Right atrium auricular region (tissue), 2 donors: ENCODE measurements at places on chromosomes 4 and X. TPM values are rescaled to one million over a fixed set of nuclear protein-coding genes. Genes with fewer than 3 reads are reported as not detected.

- no peak for DNase-seq
Observed at GRCh38 chrX:23855569-23855968, 52.2 kb downstream of the APOO start.

- DNase-seq = no peak
Observed at GRCh38 chr4:87839592-87839946, 6.8 kb downstream of the MEPE start.

- DNase-seq = no peak
Observed at GRCh38 chr4:154005171-154005520, 216.3 kb upstream of the SFRP2 start.

GRCh38 chr4:114684462-114684861 is 85.9 kb downstream of the UGT8 start:
- no peak for DNase-seq

DNA sequence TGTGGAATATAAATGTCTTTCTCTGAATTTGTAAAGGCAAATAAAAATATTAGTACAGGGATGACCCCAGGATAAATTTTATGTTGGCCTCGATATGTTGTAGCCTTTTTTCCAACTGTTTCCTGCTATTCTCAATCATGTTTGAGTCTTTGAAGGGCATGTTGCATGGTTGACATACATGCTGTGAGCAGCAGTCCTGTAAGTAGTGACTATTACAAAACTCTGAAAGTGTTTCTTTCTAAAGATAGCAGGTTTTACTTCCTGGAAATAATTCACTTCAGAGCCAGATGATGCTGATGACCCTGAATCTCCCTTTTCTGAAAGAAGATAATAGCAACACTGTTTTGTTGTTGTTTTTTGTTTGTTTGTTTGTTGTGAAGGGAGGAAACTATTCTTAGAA is 393.0 kb upstream of the GNPDA2 start:
- no peak for DNase-seq

GRCh38 chr4:26051240-26051639 is 137.2 kb downstream of the SMIM20 start:
- no peak for DNase-seq

GRCh38 chr4:143489106-143489505 is 24.4 kb upstream of the SMARCA5 start:
- no peak for DNase-seq

GRCh38 chr4:159169404-159170302 is 66.8 kb downstream of the RAPGEF2 start:
- DNase-seq = no peak

DNA sequence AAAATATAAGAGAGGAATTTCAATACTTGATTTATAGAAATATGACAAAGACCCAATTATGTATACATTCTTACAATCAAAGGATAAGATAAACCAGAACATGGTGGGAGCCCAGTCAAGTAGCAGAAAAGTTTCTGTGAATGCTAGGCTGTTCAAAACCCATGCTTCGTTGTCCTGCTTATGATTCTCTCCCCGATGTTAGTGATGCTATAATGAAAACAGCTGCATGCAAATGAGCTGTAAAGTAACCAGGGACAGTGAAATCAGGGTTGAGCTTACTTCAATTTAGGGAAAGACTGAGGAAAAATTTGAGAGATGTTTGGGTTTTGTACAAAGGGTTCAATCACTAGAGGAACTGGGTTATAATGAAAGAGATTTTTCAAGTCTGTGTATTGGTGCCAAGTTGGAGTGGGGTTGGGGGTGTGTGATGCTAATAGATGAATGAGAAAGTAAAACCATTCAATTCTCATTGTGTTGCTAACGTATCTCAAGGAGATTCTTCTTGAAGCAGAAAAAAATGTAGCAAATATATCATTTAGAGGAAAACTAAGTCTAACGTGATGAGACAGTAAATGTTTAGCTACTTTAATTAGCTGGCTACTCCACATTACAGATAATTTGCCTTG is 59.3 kb upstream of the PPP1R2C start:
- DNase-seq = no peak

DNA sequence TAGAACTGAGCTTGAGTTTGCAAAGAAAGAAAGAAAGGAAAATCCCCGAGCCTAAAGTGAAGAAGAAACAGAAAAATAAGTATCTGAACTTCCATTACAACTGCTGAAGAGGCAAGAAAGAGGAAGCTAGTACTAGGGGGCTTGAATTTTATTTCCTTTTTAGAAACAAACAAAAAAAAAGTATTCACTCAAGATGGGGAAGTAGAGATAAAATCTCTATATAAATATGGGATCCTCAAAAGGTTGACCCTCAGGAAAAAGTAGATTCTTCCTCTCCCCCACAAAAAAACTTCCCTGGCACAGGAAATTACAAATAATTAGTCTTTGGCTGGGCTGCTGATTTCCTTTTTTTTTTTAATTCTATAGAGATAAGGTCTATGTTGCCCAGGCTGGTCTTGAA is 16.0 kb downstream of the LRBA start:
- no peak for DNase-seq

DNA sequence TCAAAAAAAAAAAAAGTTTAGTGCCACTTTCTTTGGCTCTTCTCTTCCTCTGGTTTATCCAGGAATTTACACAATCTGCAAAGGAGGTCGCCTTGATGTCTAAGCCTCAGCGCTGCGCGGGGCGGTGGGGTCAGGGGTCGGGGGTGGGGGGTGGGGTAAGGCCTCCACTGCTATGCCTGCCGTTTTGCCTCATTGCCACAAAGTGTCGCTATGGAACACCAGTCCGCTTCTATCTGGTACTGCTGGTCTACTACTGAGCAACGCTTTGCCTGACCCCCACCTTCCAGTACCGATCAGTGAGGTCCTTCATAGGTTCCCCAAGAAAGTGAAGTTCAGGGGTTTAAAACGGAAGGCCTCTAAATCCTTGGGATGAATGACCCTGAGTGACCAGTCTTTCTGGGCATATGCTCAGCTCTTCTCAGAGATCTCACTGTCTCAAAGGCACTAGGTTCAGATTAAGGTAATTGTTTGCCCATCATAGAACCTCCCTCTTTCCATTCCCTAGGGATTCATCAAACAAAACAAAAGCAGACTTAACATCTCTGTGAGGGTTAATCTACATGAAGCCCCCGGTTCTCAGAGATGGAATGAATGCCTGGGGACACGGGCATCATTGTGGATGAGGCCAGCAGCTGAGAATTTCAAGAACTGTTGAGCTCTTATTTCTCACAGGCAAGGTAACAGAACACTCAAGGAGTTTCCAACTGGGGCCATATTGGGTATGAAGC is 16.9 kb upstream of the TSR2 start:
- no peak for DNase-seq

- no peak for DNase-seq
Observed at GRCh38 chr4:56272003-56272402, 115.3 kb downstream of the AASDH start.

GRCh38 chr4:84634961-84635360 is 52.0 kb downstream of the CDS1 start:
- DNase-seq = no peak

DNA sequence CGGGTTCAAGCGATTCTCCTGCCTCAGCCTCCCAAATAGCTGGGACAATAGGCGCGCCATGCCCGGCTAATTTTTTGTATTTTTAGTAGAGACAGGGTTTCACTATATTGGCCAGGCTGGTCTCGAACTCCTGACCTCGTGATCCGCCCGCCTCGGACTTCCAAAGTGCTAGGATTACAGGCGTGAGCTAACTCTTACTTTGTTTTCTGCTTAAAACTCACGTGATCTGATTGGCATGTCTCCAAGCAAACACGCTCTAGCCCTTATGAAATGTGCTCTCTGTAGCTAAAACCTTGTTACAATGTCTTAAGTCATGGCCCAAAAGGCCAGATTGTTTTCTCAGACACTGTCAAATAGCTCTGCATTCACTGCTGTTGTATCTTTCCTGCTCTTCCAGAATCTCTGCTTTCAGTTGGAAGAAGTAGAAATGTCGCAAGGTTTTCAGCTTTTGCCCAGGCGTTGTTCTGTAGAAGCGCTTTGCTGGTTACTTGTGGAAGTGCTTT is 39.7 kb upstream of the OGT start:
- DNase-seq = no peak

- no peak for DNase-seq
Observed at GRCh38 chrX:71053217-71053621, 14.9 kb downstream of the SNX12 start.

DNA sequence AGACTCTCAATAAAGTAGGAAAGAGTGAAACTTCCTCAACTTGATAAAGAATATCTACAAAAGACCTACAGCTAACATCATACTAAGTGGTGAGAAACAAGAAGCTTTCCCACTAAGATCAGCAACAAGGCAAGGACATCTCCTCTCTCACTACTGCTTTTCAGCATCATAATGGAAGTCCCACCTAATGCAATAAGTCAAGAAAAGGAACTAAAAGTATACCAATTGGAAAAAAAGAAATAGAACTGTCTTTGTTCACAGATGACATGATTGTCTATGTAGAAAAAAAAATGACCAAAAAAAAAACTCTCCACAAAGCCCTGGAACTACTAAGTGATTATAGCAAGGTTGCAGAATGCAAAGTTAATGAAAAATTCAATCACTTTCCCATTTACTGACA is 25.1 kb upstream of the SH3RF1 start:
- no peak for DNase-seq

DNA sequence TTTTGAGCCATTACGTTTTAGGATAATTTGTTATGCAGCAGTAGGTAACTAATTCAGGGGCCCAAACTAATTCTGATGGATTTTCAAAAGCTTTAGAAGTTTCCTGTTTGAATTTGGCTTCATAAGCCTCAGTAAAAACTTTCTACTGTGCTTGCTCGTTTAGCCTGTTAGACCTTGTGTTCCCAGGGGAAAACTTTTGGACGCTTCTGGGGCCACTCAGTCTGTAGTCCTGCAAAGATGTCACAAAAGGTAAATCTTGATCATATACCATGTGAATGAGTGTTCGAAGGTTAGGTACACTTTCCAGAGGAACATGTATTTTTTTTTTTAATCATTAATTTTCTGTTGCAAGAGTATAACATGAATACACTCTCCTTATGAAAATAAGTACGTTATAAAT is 70.7 kb downstream of the SUPT20HL2 start:
- DNase-seq = no peak

DNA sequence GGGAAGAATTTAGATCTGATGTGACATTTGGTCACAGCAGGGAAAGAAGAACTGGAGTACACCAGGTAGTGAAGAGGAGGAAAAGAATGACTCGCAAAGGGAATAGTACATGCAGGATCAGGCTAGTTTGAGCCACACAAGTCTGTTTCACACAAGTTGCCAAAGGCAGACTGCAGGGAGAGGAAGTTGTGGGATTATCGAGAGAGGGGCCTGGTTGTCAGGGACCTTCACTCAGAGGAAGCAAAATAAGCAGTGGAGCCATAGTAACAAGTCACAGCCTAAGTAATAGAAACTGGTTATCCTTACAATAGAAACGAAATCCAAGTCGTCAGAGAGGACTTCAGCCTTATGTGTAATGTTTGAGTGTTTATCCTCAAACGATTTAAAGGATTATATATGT is 316.7 kb upstream of the HTR2C start:
- no peak for DNase-seq

GRCh38 chr4:52111995-52112394 is 60.9 kb downstream of the SPATA18 start:
- DNase-seq = no peak

- no peak for DNase-seq
Observed at GRCh38 chr4:153465140-153465539, 1.0 kb upstream of the TMEM131L start.

DNA sequence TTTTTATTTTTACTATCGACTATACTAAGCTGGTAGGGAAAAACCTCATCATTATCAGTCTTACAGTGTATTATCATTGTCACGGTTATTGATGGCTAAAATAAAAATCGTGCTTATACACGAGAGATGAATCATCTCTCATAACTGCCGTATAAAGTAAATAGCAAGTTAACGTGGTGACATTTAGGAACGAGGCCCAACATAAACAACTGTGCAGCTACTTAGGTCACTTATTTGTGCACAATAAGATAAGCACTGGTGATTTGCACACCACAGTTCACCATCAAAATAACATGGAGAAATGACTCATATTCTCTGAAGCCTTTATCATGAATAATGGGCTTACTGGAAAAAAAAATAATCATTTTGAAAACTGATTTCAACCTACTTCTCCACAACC is 482.0 kb upstream of the TENM3 start:
- DNase-seq = no peak

- DNase-seq = no peak
Observed at GRCh38 chr4:185654965-185655554, 119.8 kb upstream of the PDLIM3 start.

DNA sequence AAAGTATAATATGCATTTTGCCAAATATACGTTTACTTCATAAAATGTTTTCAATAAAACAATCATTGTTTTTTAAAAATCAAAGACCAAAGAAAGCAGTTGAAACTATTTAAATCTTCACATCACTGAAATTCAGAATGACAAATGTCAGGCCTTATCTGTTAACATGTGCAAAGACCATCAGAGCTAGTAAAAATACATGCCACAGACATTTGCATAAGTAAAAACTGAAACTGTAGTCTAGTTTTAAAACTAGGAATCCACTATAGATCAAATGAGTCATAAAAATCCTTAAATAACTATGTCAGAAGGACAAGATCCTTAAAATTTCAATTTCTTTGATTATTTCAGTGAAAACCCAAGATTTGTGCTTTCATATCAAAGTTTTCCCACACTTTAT is 24.8 kb downstream of the KLHL15 start:
- no peak for DNase-seq

DNA sequence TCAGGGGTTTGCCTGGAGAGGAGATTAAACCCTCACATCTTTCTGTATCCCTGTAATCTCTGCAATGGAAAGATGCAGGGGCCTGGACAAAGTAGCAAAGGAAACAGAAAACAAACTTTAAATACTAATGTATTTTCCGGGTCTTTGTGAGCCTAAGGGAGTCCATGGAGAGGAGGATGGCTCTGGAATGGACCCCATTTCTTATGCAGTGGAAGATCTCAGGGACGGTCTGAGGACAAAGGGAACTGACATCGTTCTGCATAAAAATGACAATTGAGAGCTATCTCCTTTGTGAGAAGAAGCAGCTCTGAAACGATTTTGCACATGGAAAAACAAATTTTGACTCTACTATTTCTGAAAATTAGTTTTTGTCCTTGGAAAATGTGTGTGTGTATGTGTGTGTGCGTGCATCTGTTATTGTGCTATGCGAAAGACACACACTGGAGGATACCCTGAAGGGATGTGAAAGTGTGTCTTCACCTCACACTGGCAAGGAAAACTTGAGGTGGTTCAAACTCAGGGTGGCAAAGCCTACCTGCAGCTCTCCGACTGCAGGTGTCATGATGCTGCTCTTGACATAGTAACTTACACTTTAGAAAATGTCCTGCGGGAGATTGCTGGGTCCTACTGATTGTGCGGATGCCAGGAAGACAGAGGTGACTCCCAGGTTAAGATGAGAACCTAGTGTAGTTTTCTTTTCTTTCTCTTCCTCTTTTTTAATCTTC is 126.4 kb upstream of the JADE1 start:
- no peak for DNase-seq

- no peak for DNase-seq
Observed at GRCh38 chr4:80268081-80268823, 1.8 kb downstream of the FGF5 start.

TLR3 gene
- total RNA-seq = 3.5 TPM

FUNDC1 gene
- 12.3 TPM for total RNA-seq

TMEM35A gene
- total RNA-seq = not detected

AIFM1 gene
- total RNA-seq = 35.6 TPM

ITIH6 gene
- total RNA-seq = not detected

DKK2 gene
- total RNA-seq = 4.1 TPM

HTN1 gene
- total RNA-seq = not detected

SSX4 gene
- not detected for total RNA-seq

COL4A6 gene
- total RNA-seq = 17.7 TPM

CT45A2 gene
- not detected for total RNA-seq

BMP3 gene
- 0.52 TPM for total RNA-seq

ARR3 gene
- not detected for total RNA-seq

MAP9 gene
- total RNA-seq = 4.5 TPM

GASK1B gene
- total RNA-seq = 56.9 TPM

TMPRSS11D gene
- total RNA-seq = not detected

PCDH7 gene
- total RNA-seq = 6.6 TPM

OSTC gene
- 43.3 TPM for total RNA-seq
